ENCODE measurements at places on chromosomes 2 and 18.

DNA sequence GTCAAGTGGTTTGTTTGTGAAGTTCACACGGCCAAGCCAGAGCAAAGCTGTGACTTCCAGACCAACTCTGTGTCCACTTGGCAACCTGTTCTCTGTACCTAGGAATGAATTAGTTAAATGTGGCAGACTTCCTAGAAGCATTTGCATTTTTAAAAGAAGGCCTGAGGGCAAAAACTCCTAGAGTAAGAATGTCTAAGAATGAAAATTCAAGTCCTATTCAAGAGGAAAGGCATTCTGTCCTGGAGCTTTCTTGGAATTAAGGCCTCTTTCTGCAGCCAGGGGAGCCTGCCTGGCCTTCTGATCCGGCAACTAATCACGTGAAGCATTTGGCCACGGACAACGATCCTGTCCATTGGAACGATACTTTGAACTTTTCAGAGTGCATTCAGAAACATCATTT is 155.0 kb downstream of the SETBP1 start:
- no peak for DNase-seq

DNA sequence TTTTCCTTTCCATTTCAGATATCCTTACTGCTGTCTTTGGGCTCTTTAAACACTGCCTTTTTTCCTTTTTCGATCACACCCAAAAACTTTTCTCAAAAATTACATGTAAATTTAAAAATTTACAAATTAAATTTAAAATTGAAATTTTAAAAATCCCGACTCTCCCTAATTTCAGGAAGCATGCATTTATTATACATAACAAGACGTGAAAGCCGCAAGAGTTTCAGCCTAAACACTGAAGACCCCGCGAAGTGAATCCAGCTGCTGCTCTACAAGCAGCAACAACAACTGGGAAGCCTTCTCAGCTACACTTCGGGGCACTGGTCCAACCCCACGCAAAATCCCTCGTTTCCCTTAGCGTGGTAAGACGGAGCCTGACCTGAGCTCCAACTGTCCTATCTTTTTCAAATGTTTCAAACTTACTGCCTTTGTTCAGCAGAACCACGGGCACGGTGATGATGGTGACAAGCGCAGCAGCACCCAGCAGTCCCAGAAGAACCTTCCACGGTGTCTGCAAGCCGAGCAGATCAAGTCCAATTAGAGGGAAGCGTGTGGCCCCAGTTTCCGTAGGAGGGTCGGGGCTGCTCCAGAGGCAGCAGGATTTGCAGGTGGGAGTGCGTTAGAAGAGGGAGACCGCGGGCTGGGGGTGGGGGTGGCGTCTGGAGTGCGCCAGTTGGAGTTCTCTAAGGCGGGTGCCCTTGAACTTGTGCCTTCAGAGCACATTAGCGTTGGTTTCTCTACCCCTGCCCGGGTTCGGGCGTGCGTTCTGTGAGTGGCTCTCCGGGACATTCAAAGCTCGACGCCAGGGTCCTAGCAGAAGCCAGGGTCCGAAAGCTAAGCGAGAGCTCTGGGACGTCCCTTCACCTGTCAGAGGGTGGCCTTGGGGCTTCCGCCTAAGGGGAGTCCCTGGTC is 783 bp downstream of the DPP4 start:
- no peak for DNase-seq

DNA sequence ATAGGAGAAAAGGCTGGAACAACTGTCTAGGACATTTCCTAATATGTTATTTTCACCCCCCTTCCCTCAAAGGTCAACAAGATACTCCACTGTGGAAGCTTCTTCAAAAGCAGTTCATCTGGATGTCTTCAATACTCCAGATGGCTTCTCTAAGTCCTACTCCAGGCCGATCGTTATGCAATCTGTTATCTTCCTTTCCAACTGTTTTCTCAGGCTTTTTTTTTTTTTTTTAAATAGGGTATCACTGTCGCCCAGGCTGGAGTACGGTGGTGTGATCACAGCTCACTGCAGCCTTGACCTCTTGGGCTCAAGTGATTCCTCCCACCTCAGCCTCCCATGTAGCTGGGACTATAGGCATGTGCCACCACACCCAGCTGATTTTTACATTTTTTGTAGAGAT is 26.3 kb downstream of the ATP8B1 start:
- no peak for DNase-seq

DNA sequence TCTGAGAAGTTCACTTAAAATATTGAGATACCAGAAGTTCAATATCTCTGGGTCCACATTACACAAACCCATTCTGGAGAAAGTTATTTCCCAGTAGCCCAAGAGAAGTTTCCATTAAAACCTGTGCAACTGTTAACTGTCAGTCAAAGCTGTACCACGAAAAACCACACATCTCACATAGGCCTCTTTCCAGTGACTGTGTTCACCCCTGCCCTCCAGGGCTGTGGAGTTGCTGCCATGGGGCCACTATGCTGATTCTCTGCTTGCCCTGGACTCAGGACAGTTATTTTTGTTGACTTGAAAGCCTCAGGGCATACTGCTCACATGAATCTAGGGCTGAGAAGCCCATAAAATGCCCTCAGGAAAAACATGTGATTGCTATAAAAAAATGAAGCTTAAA is 153.8 kb downstream of the PIEZO2 start:
- DNase-seq, result no peak

DNA sequence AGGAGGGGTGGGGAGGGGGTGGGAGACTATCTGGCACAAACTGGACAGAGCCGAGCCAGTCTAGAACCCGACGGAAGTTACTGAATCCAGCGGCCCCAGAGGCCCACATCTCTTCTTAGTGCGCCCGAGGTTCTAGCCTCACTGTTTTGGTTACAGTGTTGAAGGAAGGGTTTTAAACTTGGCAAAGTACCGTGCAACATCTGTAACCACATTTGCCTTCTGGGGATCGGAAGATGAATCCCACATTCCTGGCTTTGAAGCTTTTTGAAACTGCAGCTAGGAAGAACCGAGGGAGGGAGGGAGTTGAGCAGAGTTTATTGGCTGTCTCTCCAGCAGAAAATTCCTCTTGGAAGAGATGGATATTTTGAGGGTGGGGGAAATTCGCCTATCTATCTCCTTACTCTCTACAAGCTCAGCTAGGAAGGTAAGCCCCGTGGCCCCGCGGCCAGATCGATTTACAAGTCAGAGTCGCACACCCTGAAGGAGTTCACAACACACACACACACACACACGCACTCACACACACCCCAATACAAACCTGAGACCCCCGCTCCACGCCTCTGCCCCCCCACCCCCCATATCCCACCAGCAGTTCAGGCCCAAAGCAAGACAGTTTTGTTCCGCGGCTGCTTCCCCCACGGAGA is 1.0 kb downstream of the ACVR1 start:
- DNase-seq, result no peak

DNA sequence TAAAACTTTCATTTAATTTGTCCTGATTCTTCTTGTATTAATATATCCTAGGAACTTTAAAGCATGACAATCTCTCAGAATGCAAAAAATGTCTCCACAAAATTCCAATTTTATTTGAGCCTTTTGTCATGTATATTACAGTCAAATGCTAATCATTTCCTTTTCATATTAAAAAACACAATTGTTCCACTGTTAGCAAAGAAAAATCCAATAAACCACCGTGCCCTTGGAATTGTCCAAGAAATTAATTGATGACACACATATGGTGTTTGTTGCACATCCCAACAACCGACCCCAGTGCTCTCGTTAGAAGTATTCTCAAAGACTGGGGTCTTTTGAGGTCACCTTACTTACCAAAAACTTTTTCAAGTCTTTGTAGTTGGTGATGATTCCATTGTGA is 28.1 kb downstream of the GFPT1 start:
- DNase-seq, result no peak

GRCh38 chr2:39301352-39301751 is 57.6 kb upstream of the CDKL4 start:
- DNase-seq, result no peak

Measured in activated CD4-positive, alpha-beta T cell treated with anti-CD3 and anti-CD28 coated beads, Interleukin-2, amount 50 U/mL, for 24 hours (primary cell).